ENCODE measurements at places on chromosomes 1 and 21. TPM values are rescaled to one million over a fixed set of nuclear protein-coding genes. Genes with fewer than 3 reads are reported as not detected.

DNA sequence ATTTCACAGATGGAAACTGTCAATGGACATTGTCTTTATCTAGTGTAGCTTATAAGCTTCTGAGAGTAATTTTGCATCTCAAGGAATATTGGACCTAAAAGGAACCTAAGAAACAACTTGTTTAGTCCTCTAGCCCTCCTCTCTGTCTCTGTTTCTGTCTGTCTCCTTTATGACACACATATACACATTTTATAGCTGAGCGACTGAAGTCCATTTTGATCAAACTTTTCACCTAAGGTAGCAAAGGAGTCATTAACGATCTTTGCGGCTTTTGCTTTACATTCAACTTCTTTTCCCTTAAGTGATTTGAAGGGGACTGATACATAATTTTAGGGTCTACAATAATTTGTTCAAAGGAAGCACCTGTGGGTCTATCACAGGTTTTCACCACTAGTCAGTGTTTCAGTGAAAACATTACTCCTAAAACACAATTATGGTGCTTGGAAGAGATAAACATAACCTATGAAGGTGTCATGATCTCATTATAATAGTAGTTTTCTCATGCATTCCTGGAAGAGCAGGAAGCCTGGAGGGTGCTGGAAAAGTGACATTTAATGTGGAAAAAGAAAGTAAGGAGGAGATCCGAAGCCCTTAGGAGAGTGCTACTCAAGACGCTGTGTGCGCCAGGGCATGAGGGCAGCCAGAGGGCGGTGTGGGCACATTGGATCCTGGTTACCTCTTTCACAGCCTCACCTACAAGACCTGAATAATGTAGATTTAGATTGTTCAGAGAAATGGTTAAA, 248.6 kb downstream of the DNM3 start:
- H3K4me1 ChIP-seq, result no peaks in the 10 kb centered on the region
- H3K27me3 ChIP-seq, result no peaks in the 10 kb centered on the region
- H3K36me3 ChIP-seq, result no peaks in the 10 kb centered on the region
- peak; percentile 61 for DNase-seq

PAPPA2 gene
- not detected for total RNA-seq

EPHA2 gene
- 32.9 TPM for total RNA-seq

VASH2 gene
- under 0.01 TPM for total RNA-seq

GRCh38 chr1:42350086-42350485, 15.1 kb upstream of the FOXJ3 start:
- H3K4me1 ChIP-seq, result no peaks in the 10 kb centered on the region
- no peak overlapping the region for H3K27ac ChIP-seq
- DNase-seq, result no peak

- no peak overlapping the region for H3K4me3 ChIP-seq
- no peaks in the 10 kb centered on the region for H3K36me3 ChIP-seq
- H3K27ac ChIP-seq, result no peak overlapping the region
- H3K27me3 ChIP-seq, result peaks cover 3% of the 10 kb centered on the region
- H3K4me1 ChIP-seq, result no peaks in the 10 kb centered on the region
Measured at GRCh38 chr1:37741130-37741529, 23.8 kb downstream of the EPHA10 start.

FAAH gene
- total RNA-seq, result 10.6 TPM
